ENCODE measurements at places on chromosomes 16 and 17.

- DNase-seq: no peak
Observed at GRCh38 chr17:9566067-9566466, 9.6 kb downstream of the STX8 start.

DNA sequence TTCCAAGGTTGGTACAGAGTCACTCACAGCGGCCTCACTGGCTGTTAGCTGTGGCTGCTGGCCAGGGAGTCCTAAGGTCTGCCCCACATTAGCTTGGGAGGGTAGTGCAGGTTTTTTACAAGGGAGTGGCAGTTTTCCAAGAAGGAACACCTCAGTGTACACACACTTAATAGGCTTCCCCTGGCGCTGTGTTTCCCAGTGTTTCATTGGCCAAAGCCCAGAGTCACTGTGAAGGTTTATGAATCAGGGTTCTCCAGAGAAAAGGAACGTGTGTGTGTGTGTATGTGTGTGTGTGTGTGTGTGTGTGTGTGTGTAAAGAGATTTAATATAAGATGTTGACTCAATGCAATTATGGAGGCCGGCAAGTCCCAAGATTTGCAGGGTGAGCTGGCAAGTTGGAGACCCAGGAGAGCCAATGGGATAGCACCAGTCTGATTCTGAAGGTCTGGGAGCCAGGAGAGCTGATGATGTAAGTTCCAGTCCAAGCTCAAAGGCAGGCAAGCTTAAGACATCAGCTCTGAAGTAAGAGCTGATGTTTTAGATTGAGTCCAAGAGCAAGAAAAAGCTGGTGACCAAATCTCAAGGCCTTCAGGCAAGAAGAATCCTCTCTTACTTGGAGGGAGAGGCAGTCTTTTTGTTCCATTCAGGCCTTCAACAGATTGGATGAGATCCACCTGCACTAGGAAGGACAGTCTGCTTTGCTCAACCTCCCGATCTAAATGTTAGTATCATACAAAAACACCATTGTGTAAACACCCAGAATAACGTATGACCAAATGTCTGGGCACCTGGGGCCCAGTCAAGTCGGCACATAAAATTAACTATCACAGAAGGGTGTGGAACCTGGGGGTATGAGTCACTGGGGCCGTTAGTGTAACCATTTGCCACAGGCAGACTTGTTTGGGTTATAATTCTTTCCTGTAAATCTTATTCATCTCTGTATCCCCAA lies 206.8 kb downstream of the PRKCA start:
- DNase-seq: peak; percentile 84

DNA sequence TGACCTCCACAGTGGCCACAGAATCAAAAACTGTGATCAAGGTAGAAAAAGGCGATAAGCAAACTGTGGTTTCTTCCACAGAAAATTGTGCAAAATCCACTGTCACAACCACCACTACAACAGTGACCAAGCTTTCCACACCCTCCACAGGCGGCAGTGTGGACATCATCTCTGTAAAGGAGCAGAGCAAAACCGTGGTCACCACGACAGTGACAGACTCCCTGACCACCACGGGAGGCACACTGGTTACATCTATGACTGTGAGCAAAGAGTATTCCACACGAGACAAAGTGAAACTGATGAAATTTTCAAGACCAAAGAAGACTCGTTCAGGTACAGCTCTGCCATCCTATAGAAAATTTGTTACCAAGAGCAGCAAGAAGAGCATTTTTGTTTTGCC lies 83.6 kb downstream of the C17orf58 start:
- no peak for DNase-seq

- no peak for DNase-seq
Observed at GRCh38 chr17:14622615-14623101, 321.8 kb downstream of the HS3ST3B1 start.

- no peak for DNase-seq
Observed at GRCh38 chr17:78082988-78083387, 45.6 kb downstream of the TMC6 start.

DNA sequence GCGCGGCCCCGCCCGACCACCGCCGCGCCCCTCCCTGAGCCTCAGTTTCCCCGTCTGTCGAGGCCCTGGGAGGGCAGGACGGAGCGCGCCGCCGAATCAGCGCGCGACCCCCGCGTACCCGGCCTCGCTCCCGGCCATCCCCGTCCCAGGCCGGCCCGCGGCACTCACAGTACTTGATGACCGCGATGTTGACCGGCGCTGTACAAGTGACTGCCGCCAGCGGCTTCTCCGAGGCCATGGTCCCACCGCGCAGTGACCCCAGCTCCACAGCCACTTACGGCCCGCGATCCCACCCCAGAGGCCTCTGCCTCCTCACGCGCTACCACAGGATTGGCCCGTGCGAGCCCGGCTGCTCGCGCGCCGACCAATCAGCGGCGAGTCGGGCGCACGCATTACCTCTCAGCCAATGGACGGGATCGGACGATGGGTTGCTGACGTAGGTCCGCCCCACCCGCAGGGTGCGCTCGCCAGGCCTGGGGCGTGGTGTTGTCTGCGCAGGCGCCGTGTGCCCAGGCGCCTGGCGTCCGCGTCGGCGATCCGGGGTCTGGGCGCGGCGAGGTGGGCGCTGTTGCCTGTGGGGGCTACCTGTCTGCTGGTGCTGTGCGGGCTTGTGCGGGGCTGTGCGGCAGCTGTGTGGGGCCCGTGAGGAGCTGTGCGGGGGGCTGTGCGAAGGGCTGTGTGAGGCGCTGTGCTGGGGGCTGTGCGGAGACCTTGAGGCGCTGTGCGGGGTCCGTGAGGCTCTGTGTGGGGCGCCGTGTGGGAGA lies at the start of gene MVD:
Gene MVD (minus strand): TSS at position 249 of the 764 bp plus-strand sequence. CDS start 11 bp downstream, at position 238.
- DNase-seq: peak; percentile 96

GRCh38 chr17:73311428-73311780 lies 397 bp downstream of the CDC42EP4 start:
- no peak for DNase-seq

DNA sequence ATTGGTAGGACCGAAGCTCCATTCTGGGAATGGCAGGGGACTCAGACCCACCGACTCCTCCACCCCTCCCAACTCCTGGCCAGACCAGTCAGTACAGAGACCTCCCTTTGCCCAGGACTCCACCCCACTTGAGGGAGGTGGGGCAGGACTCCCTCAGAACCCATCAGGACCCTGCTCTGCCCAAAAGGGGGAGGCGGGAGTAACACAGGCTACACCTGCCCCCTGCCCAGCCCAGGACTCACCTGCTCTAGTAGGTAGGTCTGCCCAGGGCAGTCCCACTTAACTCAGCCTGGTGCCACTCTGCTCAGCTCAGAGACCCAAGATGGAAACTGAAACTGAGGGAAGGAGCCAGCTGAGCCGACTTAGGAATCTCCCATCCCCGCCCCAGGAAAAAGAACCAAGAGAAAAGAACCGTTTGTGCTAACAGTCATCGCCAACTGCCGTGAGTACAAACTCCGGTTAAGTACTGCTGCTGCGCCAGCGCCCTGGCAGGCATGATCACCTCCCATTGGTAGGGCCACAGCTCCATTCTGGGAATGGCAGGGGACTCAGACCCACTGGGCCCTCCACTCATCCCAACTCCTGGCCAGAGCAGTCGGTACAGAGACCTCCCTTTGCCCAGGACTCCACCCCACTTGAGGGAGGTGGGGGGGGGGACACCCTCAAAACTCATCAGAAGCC lies 503 bp downstream of the DHX58 start:
- DNase-seq: no peak

DNA sequence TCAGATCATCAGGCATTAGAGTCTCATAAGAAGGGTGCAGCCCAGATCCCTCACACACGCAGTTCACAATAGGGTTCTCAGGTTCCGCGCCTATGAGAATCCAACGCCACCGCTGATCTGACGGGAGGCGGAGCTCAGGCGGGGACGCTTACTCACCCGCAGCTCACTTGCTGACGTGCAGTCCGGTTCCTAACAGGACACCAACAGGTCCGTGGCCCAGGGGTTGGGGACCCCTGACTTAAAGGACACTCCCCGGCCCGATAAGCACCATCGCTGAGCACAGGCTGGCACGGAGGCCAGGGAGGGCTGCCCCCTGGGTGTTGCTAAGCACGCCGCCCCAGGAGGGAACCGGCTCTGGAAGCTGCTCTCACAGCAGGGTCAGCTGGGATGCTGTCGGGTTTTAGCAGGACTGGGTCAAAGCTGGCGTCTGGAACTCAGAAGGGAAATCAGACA lies 30.1 kb upstream of the BAHCC1 start:
- DNase-seq: peak; percentile 46

- no peak for DNase-seq
Observed at GRCh38 chr16:77888871-77889270, 100.5 kb downstream of the VAT1L start.

GRCh38 chr17:69949973-69950695 lies 124.9 kb upstream of the KCNJ16 start:
- DNase-seq: no peak

GRCh38 chr16:50201787-50202186 lies 48.7 kb downstream of the TENT4B start:
- no peak for DNase-seq

GRCh38 chr17:67868176-67868575 lies 42.9 kb downstream of the BPTF start:
- no peak for DNase-seq

GRCh38 chr17:16442594-16443510 lies 27.5 kb downstream of the TRPV2 start:
- no peak for DNase-seq

DNA sequence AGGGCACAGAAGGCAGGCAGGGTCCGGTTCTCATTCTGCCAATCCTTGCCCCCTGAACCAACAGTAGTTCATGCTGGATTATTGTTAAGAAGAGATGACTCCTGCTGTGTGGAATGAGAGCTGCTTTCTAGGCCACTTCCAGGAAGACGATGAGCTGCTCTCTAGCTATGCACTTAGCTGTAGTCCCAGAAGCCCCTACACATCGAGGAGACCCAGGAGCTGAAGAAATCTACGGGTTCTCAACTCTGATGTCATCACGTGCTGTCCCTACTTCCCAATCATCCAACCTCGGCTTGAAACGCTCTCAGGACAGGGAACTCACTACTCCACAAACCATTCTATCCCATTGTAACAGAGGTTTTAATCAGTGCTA lies 29.0 kb upstream of the EMP2 start:
- peak; percentile 72 for DNase-seq

DNA sequence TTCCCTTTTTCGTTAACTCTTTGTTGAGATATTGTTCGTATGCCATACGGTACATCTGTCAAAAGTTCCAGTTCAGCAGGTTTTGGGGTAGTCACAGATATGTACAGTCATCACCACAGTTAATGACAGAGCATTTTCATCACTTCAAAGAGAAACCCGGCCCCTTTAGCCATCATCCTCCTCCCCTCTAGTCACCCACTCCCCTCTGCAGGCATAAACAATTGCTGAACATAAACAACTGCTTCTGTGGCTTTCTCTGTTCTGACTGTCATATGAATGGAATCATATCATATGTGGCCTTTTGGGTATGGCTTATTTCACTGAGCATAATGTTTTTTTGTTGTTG lies 59.3 kb downstream of the RNF213 start:
- DNase-seq: no peak

- no peak for DNase-seq
Observed at GRCh38 chr17:32350666-32351418, 885 bp downstream of the ZNF207 start.

GRCh38 chr16:47470810-47471209 lies 9.7 kb downstream of the PHKB start:
- no peak for DNase-seq

DNA sequence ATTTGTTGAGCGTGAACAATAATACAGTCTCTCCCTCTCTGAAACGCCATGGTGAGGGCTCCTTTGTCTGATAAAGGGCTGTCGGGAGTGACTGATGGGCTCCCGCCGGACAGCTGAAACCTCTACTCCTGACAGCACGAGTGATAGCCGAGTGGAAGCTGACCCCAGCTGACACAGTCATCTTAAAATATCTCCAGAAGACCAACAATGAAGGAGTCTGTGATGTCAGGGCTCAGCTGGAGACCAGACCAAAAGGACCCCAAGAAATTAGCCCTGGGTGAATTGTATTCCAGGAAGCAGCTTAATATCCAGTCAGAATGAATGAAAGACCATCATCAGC lies 22.4 kb downstream of the CCDC182 start:
- no peak for DNase-seq

DNA sequence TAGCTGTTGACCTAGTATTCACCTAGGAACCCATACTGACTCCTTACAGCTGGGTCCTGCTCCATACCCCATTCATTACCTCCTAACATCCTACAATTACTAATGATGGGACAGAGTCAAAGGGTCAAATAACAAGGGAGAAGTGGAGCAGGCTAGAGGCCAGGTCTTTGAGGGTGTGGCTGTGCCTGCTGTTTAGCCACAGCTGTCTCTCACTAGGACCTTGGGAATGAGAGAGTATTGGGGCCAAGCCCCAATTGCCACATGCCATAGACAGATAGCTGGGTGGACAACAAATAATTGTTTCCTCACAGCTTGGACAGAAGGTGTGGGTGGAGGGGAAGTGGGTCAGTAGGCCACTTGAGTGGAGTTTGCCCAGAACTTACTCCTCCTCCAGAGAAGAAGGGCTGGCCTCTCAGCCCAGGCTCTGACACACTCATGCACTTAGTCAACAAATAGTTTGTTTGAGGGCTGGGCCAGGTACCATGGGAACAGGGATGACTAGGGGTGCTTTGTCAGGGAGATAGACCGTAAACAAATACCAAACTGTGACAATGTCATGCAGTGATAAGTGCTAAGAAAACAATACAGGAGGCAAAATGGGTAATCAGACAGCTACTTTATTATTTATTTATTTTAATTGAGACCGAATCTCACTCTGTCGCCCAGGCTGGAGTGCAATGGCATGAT lies 10.2 kb upstream of the CENPT start:
- DNase-seq: peak; percentile 53

DNA sequence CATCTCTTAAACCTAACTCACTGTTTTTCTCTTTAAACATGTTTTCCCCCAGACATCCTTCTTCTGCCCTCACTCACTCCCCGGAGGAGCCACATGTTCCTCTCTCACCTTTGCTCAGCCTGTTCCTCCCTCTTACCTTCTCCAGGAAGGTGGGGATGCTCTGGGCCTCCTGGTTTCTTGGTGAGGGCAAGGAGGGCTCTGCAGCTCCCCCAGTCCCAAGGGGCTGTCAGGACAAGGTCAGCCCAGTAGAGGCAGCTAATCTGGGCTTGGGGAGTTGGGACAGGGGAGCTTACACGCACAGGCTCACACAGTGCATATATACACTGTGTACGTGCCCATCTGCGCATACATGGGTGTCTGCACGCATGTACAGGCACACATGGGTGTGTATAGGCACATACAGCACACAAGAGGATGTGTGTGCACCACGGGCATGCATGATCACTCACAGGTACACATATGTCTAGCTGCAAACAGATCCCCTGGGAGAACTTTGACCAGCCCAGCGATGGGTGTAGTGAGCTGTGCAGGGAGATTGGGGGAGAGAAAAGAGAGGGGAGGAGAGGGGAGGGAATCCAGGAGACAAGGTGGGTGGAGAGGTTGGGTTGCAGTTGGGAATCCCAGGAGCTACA lies 28.6 kb upstream of the SPNS3 start:
- no peak for DNase-seq

DNA sequence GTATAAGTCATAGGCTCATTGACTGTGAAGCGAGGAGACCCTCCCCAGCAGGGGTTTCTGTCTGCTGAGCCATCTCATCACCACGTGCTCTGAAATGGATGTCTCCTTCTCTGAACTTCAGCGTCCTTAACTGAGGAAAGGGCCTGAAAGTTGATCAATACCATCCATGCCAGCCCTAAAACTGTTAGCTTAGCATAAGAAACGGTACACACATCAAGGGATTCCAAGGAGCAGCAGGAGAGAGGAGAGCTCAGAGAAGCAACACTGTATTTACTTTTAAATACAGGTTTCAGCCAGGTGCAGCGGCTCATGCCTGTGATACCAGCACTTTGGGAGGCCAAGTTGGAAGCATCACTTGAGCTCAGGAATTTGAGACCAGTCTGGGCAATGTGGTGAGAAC lies 248.9 kb upstream of the TNRC6C start:
- DNase-seq: no peak

All from skeletal muscle cell (primary cell).